ENCODE measurements at places on chromosomes 5 and 9. TPM values are rescaled to one million over a fixed set of nuclear protein-coding genes. Genes with fewer than 3 reads are reported as not detected.
A peak's percentile ranks its signal among the peaks of the same experiment; 100 is the strongest.

DNA sequence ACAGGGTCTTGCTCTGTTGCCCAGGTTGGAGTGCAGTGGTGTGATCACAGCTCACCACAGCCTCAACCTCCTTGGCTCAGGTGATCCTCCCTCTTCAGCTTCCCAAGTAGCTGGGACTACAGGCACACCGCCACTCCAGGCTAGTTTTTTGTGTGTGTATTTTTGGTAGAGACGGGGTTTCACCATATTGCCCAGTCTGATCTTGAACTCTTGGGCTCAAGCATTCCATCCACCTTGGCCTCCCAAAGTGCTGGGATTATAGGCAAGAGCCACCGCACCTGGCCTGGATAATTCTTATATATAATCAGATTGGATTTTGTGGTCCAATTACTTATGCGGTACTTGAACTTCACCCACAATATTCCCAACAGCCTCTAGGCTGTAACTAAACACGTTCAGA, 19.8 kb downstream of the CCDC69 start:
- peaks cover 8% of the 10 kb centered on the region for H3K4me1 ChIP-seq
- DNase-seq: no peak
- peaks cover 4% of the 10 kb centered on the region for H3K36me3 ChIP-seq

- no peaks in the 10 kb centered on the region for H3K36me3 ChIP-seq
- no peak for DNase-seq
- H3K4me1 ChIP-seq: peaks cover 13% of the 10 kb centered on the region
- no peaks in the 10 kb centered on the region for H3K27me3 ChIP-seq
- H3K4me3 ChIP-seq: no peak overlapping the region
These were observed 64.7 kb downstream of the POU5F2 start for GRCh38 chr5:93676704-93677103.

Gene PKD2L2
- not detected for total RNA-seq

Gene PPP3R2
- not detected for total RNA-seq

DNA sequence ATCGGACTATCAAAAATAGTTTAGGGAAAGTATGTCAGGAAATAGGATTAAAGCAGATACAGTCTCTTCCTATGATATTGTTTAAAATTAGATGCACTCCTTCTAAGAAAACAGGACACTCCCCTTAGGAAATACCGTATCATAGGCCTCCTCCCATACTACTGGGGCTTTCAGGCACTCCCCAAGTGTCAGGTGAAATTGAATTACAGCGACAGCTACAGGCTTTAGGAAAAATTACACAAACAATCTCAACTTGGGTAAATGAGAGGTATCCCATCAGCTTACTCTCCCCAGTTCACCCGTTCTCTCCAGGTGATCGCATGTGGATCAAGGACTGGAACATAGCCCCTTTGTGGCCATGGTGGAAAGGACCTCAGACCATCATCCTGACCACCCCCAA, 110.4 kb upstream of the EPB41L4A start:
- no peaks in the 10 kb centered on the region for H3K27me3 ChIP-seq
- no peaks in the 10 kb centered on the region for H3K4me1 ChIP-seq
- no peak overlapping the region for H3K4me3 ChIP-seq
- H3K36me3 ChIP-seq: no peaks in the 10 kb centered on the region
- no peak for DNase-seq
- no peak overlapping the region for H3K27ac ChIP-seq

GRCh38 chr5:167530548-167530947, 760.9 kb upstream of the WWC1 start:
- no peaks in the 10 kb centered on the region for H3K27me3 ChIP-seq
- no peaks in the 10 kb centered on the region for H3K36me3 ChIP-seq
- no peak overlapping the region for H3K27ac ChIP-seq

Gene FSD1L
- 5.1 TPM for total RNA-seq

Gene RELL2
- total RNA-seq: 3.2 TPM

DNA sequence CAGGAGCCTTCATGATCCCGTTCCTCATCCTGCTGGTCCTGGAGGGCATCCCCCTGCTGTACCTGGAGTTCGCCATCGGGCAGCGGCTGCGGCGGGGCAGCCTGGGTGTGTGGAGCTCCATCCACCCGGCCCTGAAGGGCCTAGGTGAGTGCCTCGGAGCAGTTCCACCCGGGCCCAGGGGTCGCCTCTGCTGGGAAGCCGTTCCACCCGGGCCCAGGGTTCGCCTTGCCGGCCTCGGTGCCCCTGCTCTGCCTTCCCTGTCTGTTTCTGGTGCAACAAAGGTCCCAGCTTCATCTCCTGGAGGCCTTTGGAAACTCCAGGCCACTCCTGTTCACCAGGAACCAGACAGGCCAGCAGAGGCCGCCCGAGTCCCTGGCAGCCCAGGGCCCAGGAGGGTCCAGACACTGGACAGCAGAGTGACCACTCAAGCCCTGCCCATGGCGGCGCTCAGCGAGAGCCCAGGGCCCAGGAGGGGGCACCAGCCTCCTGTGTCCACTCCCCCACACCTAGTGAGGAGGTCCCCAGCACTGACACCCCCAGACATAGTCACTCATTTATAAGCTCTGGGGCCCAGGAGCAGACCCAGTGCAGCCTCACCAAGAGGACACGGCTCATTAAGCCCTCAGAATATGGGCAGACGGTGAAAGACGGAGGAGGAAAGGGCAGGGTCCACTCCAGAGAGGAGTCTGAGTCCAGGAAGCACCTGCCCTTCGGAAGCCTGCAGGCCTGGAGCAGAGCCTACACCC, 7.5 kb downstream of the SLC6A19 start:
- H3K27ac ChIP-seq: no peak overlapping the region
- no peaks in the 10 kb centered on the region for H3K36me3 ChIP-seq
- no peaks in the 10 kb centered on the region for H3K4me1 ChIP-seq
- DNase-seq: no peak

GRCh38 chr5:134541736-134542376, 16.4 kb downstream of the JADE2 start:
- DNase-seq: no peak
- no peak overlapping the region for H3K27ac ChIP-seq
- H3K36me3 ChIP-seq: peaks cover 40% of the 10 kb centered on the region
- H3K4me1 ChIP-seq: peaks cover 17% of the 10 kb centered on the region
- H3K4me3 ChIP-seq: no peak overlapping the region
- no peaks in the 10 kb centered on the region for H3K27me3 ChIP-seq

Gene PCDHGA2
- 8.5 TPM for total RNA-seq

DNA sequence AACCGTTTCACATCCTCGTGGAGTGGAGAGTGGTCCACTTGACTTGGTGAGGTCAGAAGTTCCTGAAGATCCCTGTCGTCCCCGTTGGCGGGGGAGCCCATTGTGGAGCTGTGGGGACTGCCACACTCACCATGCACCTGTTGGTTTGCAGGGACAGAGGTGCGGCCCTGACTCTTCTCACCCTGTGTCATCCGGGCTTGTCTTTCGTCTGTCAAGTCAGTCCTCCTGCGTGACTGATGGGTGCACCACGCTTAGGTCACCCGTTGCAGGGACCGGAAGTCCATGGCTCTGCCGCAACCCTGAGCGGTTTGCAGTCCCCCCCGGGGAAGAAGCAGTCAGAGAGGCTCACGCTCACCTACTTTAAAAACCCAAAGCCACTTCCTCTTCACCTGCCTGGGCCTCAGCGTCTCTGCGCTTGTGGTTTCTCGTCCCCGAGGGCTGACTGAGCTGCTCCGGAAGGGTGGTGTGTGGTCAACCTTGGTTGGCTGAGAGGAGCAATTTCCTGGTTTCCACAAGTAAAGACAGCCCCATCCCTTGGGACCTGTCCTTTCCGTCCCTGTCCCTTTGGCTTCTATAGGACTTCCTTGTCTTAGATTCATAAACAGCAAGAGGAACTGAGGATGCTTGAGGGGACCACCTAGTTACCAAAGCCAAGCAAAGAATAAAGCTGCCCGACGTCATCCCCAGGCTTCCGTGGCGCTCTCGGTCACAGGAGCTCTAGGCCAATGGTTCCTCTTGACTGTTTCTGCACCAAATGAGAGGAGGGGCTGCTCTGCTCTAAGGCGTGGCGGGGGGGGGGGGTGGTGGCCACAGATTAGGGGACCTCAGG, 53.2 kb downstream of the USP20 start:
- no peaks in the 10 kb centered on the region for H3K27me3 ChIP-seq
- no peak overlapping the region for H3K27ac ChIP-seq

DNA sequence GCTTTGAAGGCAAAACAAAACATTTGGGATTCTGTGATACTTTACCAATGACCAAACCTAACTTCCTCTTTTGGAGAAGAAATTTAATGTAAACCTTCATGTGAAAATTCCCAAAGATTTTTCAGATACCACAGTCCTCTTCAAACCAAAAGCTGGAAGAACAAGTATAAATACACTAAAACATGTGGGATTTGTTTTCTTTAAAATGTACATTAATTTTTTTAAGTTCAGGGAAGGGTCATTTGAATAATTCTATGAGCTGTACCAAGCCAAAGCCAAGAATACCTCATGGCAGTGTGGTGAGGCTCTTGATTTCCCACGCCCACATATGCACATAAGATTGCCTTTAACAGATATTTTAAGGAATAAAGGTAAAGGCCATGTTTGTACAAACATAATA, 28.4 kb upstream of the ITGA1 start:
- DNase-seq: no peak

GRCh38 chr9:104686081-104686480, 8.2 kb upstream of the OR13D1 start:
- no peak overlapping the region for H3K4me3 ChIP-seq
- H3K36me3 ChIP-seq: no peaks in the 10 kb centered on the region
- DNase-seq: no peak
- no peaks in the 10 kb centered on the region for H3K4me1 ChIP-seq
- H3K27me3 ChIP-seq: no peaks in the 10 kb centered on the region

GRCh38 chr5:123528878-123529277, 16.9 kb downstream of the CSNK1G3 start:
- H3K4me3 ChIP-seq: no peak overlapping the region
- H3K4me1 ChIP-seq: peaks cover 28% of the 10 kb centered on the region
- DNase-seq: no peak
- H3K27ac ChIP-seq: no peak overlapping the region

- H3K27ac ChIP-seq: no peak overlapping the region
- H3K36me3 ChIP-seq: no peaks in the 10 kb centered on the region
- no peak overlapping the region for H3K4me3 ChIP-seq
- no peaks in the 10 kb centered on the region for H3K27me3 ChIP-seq
- DNase-seq: no peak
These were observed 157.0 kb downstream of the SH3GL2 start for GRCh38 chr9:17735859-17736258.

Gene ADCY2
- total RNA-seq: 5.0 TPM

Gene LHX6
- total RNA-seq: 6.5 TPM

Gene CER1
- total RNA-seq: not detected

Gene DDX4
- total RNA-seq: not detected

Gene TNFSF8
- 5.8 TPM for total RNA-seq

- H3K36me3 ChIP-seq: no peaks in the 10 kb centered on the region
- no peaks in the 10 kb centered on the region for H3K27me3 ChIP-seq
- no peaks in the 10 kb centered on the region for H3K4me1 ChIP-seq
- H3K4me3 ChIP-seq: no peak overlapping the region
- no peak for DNase-seq
- no peak overlapping the region for H3K27ac ChIP-seq
These were observed 293.2 kb downstream of the HCN1 start for GRCh38 chr5:45402804-45403455.

Gene OGN
- total RNA-seq: 600 TPM

Gene MLLT3
- 9.6 TPM for total RNA-seq

- H3K4me3 ChIP-seq: peak overlapping the region; percentile 97
- H3K27ac ChIP-seq: peak overlapping the region; percentile 100
- no peaks in the 10 kb centered on the region for H3K27me3 ChIP-seq
- DNase-seq: no peak
These were observed 923 bp upstream of the ZBTB5 start for GRCh38 chr9:37466037-37466709.

- no peak for DNase-seq
- H3K27ac ChIP-seq: no peak overlapping the region
- H3K27me3 ChIP-seq: no peaks in the 10 kb centered on the region
- H3K36me3 ChIP-seq: no peaks in the 10 kb centered on the region
These were observed 185.9 kb downstream of the DMRT2 start for GRCh38 chr9:1236061-1236460.

GRCh38 chr5:107805824-107806223, 135.1 kb upstream of the EFNA5 start:
- H3K27ac ChIP-seq: no peak overlapping the region
- H3K4me1 ChIP-seq: no peaks in the 10 kb centered on the region
- DNase-seq: no peak
- H3K4me3 ChIP-seq: no peak overlapping the region
- H3K27me3 ChIP-seq: no peaks in the 10 kb centered on the region

GRCh38 chr5:113058269-113058668, 81.7 kb downstream of the DCP2 start:
- H3K36me3 ChIP-seq: no peaks in the 10 kb centered on the region
- no peaks in the 10 kb centered on the region for H3K27me3 ChIP-seq
- H3K4me1 ChIP-seq: no peaks in the 10 kb centered on the region
- no peak overlapping the region for H3K27ac ChIP-seq

- H3K27ac ChIP-seq: no peak overlapping the region
- H3K36me3 ChIP-seq: no peaks in the 10 kb centered on the region
These were observed 2.5 kb upstream of the ISL1 start for GRCh38 chr5:51380603-51381207.

- no peaks in the 10 kb centered on the region for H3K4me1 ChIP-seq
- H3K27me3 ChIP-seq: no peaks in the 10 kb centered on the region
- H3K36me3 ChIP-seq: peaks cover 11% of the 10 kb centered on the region
- H3K4me3 ChIP-seq: no peak overlapping the region
- DNase-seq: no peak
These were observed 20.0 kb downstream of the KIAA1191 start for GRCh38 chr5:176341325-176342157.

Gene SARDH
- total RNA-seq: 4.3 TPM

Gene ADAMTS13
- total RNA-seq: 6.0 TPM

GRCh38 chr9:104970271-104970987, 42.5 kb upstream of the ABCA1 start:
- no peak overlapping the region for H3K27ac ChIP-seq
- peaks cover 6% of the 10 kb centered on the region for H3K4me1 ChIP-seq
- no peak overlapping the region for H3K4me3 ChIP-seq
- no peaks in the 10 kb centered on the region for H3K27me3 ChIP-seq
- H3K36me3 ChIP-seq: no peaks in the 10 kb centered on the region

DNA sequence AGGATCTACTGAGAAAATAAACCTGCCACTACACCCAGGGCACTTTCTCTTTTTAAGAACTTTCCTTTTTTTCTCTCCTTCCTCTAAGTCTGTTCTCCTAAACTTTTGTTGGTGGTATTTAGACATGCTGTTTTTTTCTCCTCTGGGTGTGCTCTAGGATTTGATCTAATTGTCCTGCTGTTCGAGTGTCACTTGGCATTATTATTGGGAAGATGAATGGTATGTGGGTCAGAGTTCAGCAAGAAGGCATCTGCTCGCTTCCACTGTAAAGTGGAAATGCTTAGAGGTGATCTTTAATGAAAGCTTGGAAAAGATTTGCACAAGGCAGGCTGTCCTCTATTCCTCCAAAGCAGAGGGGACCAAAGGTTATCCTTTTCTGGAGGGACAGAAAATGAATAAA, 1.3 kb upstream of the PLPPR1 start:
- no peak for DNase-seq
- no peaks in the 10 kb centered on the region for H3K4me1 ChIP-seq

DNA sequence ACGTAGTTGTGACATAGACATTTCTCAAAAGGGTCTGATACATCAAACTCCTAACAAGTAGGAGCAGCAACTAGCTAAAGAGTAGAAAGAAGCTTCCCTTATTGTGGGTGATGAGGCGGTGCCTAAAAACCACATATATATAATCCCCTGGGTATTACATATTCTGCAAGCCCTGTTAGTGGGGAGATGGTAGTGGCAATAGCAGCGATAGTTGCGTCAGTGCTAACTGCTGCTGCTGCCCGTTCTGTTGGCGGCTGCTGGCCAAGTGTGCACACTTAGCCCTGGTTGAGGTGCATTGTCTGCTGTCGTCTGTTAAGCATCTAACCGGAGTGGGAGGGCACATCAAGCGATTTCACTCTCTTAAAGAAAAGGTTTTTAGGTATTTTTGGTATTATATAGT, 35.8 kb downstream of the VLDLR start:
- H3K4me1 ChIP-seq: peaks cover 25% of the 10 kb centered on the region
- no peak for DNase-seq
- H3K27me3 ChIP-seq: no peaks in the 10 kb centered on the region
- peak overlapping the region; percentile 27 for H3K27ac ChIP-seq
- H3K4me3 ChIP-seq: no peak overlapping the region

Gene SEMA6A
- total RNA-seq: 11.4 TPM

Gene AQP7
- total RNA-seq: 1.9 TPM
